OCI-M1 (cell line): ENCODE measurements at places on chromosomes 1 and 21.

DNA sequence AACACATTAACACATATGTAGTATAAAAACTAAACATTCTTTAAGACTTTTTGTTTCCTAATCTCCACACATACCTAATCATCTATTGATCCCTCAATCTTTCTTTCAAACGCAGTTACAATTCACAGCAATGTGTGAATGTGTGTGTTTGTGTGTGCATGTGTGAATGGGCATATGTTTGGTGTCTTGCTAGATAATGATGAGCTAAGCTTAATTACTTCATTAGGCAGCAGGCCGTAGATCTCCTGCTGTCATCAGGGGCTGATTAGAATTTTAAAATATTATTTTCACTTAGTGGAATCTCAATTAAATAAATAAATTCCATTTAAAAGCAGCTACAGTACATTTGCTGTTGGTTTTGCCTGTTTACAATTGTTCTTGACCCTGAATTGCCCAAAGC lies 187.8 kb upstream of the LHX8 start:
- DNase-seq, result no peak

GRCh38 chr21:26389971-26390641 lies 183.0 kb downstream of the CYYR1 start:
- peak; percentile 38 for DNase-seq

DNA sequence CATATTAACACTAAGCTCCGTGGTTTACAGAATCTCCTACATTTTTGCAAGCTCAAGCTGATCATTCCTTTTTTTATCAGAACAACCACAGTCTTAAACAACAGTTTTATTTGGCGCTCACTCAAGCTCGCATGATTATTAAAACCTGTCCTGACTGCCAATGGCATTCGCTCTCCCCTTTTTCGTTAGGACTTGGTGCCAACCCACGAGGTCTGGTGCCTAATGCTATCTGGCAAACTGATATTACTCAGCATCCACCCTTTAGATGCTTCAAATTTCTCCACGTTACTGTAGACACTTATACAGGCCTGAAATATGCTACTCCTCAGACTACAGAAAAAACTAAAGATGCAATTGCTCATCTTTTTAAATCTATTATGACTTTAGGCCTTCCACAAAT lies 23.0 kb upstream of the ITLN1 start:
- no peak for DNase-seq

GRCh38 chr1:151828921-151829320 lies 2.7 kb downstream of the RORC start:
- peak; percentile 33 for DNase-seq

DNA sequence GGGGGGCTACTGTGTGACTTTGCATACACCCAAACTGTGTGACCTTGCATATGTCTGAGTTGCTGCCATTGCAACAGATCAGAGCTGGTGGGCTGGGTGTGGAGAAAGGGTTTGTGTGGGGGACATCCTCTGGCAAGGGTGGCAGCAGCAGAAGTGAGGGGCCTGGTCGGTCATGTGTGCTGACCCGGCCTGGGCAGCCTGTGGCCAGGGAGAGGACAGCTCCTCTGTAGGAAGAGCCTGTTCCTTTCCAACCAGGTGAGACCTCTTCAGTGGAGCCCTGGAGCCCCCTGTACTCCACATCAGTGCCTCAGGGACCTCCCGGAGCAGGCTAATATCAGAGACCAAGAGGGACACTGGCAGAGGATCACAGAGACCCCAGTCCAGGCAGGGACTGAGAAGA lies 8.3 kb downstream of the PCSK9 start:
- no peak for DNase-seq

- no peak for DNase-seq
Measured at GRCh38 chr1:210792250-210793102, 341.5 kb downstream of the KCNH1 start.

DNA sequence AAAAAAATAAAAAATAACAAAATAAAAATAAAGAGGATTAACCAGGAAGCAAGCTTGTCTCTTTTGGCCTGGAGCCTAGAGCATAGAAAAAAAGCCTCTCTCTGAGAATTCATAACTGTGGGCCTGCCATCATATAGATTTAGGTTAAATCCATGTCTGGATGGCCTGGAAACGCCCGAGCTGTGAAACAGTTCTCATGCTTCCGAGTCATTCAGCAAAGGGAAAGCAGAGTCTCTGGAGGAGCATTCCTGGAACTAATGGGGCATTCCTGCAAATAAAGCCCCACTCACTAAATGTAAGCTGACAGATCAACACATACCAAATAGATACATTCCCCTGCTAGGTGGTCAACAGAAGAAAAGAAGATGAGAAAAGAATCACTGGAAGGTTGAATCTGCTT lies 75.8 kb upstream of the GNG4 start:
- no peak for DNase-seq

GRCh38 chr1:179743679-179744400 lies 749 bp downstream of the FAM163A start:
- no peak for DNase-seq

- DNase-seq, result no peak
Measured at GRCh38 chr1:54723985-54724384, 8.3 kb downstream of the TTC4 start.

GRCh38 chr1:200985481-200985880 lies 38.0 kb downstream of the KIF21B start:
- no peak for DNase-seq

DNA sequence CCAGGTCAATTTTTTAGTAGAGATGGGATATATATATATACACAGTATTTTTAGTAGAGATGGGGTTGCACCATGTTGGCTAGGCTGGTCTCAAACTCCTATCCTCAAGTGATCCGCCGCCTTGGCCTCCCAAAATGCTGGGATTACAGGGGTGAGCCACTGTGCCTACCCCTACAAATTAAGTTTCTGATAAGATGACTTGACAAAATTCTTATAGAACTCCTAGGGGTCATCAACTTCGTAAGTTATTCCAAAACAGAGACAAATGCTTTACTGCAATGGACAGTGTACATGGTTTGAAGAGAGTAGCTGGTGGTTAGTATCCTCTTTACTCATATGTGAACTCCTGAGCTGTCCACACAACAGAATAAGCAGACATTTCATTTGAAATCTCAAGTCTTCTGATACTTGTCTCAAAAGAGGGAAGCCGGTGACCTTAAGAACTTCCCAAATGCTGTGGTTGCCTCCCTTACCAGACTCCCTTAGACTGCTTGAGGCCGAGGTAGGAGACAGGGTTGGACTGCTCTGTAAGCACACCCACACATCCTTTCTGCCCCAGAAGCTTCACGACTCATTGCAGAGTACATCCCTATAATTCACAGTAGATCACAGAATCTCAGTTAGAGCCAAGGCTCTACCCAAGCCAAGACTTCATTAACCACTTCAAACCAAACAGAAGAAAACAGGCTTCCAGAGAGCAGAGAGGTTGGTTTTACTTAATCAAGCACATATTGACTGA lies 244.1 kb upstream of the IRF2BP2 start:
- DNase-seq, result peak; percentile 46

DNA sequence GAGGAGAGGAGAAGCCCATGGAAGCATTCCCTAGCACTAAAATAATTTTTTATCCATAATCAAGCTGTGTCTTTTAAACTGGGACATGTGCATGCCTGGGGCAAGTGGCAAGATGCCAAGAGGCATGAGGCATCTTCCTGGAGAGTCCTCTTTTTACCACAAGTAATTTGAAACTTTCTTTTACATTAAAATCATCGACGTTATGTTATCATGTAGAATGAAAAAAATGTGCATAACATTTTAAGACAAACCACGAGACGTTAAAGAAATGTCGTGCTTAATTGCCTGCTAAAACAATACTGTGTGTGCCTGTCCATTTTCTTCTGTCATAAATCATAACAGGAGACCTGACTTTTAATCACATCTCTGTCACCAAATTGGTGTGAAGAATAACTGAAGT lies 1.5 kb downstream of the STYXL2 start:
- DNase-seq, result no peak

- no peak for DNase-seq
Measured at GRCh38 chr1:150582371-150582770, 3.0 kb upstream of the MCL1 start.

DNA sequence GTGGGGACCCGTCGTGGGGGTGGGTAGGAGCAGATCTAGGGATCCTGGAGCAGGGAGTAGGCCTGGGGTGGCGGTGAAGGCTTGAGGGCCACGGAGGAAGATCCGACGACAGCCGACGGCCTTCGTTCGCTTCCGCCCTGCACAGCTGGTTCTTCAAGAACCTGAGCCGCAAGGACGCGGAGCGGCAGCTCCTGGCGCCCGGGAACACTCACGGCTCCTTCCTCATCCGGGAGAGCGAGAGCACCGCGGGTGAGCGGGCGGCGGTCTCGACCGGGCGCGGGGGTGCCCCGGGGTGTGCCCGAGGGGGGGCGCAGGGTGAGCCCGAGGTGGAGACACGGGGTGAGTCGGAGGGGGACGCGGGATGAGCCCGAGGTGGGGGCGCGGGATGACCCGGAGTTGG lies 16.5 kb upstream of the HDAC1 start:
- no peak for DNase-seq

DNA sequence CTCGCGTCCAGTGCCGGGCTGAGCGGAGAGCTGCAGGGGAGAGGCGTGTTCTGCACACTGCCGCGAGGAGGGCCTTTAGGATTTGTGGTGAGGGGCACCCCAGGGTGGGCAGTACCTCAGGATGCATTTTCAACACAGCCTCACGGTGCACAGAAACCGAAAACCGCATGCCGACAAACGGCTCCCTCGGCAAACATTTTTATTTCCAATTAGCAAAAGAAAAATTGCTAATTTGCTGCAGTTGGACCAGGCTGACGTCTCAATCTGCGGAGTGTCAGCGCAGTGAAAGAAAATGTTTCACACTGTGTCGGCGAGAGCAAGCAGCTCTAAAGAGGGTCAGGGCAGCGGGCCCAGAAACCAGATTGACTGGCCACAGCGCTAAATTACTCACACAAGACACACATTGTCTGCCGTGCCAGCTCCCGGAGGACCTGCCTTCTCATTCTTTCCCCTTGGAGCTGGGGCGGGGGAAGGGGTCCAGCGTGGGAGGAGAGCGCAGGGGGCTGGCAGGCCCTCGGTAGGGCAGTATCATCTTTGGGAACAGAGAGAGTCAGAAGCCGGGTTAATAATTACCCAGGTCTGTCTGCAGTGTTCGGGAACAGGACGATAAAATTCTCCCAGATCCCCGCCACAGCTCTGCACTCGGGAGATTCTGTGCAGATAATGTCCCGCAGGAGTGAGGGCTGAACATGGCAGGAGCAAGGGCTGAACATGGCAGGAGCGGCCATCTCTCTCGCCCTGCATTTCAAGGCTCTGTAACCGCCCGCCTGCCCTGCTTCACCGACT lies 150.2 kb downstream of the PRDM16 start:
- no peak for DNase-seq

DNA sequence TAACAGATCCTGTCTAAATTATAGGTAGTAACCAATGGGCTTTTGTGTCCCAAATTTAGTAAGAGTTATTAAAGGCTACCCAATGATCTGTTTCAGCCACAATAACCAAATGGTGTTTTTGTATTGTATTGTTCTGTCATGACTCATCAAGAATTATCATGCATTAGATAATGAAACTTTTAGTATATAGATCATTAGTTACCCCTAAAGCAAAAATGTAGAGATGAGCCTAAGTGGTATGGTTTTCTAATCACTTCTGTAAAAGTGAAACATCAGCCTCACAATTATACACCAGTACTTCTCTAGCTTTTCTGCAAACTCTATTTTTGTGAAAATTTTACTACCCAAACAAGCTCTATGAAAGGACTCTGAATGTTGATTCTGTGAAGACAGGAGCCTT lies 71.4 kb downstream of the LRRC7 start:
- DNase-seq, result peak; percentile 68

DNA sequence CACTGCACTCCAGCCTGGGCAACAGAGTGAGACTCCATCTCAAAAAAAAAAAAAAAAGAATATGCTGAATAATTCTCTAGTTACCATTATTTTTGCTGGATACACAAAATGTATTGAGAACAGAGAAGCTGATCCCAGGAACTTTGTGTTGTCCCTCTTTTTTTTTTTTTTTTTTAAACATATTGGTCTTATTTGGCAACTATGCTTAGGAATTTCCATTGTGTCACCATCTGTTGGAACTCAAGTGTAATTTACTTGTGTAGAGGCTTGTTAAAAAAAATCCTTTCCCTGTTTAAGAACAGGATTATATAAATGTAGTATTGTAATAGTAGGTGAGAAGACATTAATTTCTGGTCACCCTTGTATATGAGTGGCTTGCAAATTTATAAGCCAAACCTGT lies 28.6 kb downstream of the CAMSAP2 start:
- no peak for DNase-seq

- peak; percentile 37 for DNase-seq
Measured at GRCh38 chr1:52240592-52241210, 98.8 kb downstream of the ZFYVE9 start.

DNA sequence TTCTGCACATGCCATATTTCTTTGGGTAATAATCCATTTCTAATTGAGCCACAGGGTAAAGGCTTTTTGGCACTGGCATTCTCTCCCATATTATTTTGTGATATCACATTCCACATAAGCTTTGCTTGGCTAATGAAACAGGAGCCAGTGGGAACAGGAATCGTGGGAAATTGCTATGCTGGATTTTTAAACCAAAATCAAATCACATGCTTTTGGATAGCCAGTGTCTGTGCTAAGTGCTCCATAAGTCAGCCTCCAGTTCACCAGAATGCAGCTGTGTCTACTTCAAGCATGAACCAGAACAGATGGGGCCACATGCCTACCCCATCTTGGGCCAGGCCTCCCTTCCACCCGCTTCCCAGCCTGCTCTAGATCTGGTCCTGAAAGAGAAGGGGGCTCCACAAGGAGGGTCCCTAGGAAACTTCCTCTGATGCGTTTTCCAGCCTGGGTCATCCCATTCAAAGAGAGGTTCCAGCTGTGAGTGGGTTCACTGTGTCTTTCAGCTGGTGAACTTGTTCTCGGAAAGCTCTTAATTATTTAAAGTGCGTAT lies 131.2 kb upstream of the COA6 start:
- no peak for DNase-seq

DNA sequence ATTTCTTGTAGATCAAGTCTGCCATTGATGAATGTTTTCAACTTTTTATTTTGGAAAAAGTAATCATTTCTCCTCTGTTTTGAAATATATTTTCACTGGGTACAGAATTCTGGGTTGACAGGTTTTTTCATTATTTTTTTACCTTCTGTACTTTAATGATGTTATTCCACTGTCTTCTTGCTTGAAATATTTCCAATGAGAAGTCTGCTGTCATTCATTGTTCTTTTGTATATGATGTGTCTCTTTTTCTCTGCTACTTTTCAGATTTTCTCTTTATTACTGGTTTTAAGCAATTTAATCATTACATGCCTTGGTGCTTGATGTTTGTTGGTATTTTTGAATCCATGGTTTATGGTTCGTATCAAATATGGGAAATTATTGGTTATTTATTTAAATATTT lies 22.4 kb upstream of the FOXO6 start:
- DNase-seq, result peak; percentile 25

GRCh38 chr21:40053007-40053406 lies 185.8 kb downstream of the PCP4 start:
- DNase-seq, result no peak

- peak; percentile 61 for DNase-seq
Measured at GRCh38 chr1:206608108-206608698, 4.1 kb downstream of the EIF2D start.

DNA sequence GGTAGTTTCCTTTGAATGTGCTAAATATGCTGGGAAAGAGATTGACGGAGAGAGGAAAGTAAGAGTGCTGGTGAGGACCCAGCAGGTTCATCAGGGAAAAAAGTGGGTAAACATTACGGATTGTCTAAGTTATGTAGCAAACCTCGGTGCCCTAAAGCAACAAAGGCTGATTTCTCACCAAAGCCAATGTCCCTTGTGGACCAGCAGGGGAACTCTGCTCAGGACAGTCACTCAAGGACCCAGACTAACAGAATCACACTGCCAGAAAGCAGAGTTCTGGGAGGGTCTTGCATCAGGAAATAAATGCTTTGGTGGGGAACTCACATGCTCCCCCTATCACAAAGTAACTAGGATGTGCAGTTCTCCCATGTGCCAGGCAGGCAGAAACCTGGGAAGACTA lies 1.7 kb upstream of the IKBKE start:
- no peak for DNase-seq
